ENCODE measurements at places on chromosomes 16 and 17.

DNA sequence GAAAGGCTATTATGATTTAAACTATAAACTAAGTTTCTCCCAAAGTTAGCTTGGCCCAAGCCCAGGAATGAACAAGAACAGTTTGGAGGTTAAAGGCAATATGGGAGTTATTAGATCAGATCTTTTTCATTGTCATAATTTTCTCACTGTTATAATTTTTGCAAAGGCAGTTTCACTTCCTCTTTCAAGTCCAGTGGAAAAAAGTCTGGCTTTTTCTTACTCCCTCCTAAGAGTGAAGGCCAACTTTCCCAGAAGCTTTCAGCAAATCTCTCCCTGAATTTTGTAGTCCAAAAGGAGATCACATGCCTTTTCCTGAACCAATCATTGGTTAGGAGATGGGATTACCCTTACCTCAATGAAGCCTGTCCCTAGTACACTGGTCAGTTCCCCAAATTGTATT is 9.1 kb upstream of the BLMH start:
- DNase-seq: no peak

DNA sequence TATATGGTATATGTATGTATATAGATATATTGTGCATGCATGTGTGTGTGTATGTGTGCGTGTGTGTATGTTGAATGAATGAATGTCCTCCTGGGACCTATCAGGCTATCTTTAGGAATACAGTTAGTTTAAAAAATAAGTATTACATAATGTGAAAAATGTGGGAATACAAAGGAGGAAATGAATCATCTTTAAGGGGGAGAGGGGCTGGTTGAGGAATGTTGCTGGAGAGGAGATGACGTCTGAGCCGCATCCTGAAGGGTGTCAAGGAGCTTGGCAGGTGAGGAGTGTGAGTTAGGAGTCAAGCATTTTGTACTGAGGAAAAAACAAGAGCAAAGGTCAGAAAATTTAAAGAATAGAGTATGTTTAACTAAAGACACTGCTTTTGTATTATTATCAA is 62.4 kb upstream of the NLK start:
- no peak for DNase-seq

GRCh38 chr17:14748036-14748710 is 447.3 kb downstream of the HS3ST3B1 start:
- no peak for DNase-seq

- no peak for DNase-seq
Measured at GRCh38 chr16:77332792-77333191, 102.0 kb downstream of the ADAMTS18 start.

GRCh38 chr17:35790841-35791240 is 4.6 kb downstream of the MMP28 start:
- DNase-seq: no peak

DNA sequence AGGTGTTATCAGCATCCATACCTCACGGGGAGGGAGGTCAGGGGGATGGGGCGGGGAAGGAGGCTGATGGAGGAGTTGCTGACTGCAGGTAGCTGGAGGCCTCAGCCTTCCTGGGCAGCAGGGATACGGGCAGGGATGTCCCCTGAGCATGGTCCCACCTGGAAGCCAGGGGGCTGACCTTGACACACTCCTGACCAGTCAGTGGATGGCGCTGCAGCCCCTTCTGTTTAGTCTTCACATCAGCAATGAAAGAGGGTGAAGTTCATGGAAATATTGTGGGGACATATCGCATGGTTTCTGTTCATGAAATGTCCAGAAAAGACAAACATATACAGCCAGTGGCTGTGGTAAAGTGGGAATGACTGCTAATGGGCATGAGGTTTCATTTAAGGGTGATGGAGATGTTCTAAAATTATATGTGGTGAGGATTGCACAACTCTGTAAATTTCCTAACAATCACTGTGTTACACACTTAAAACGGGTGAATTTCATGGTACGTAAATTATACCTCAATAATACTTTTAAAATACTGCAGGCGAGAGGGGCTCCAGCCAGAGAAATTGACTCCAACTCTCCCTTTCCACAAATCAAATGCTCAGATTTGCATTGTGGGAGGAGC is 489.6 kb downstream of the CDH13 start:
- no peak for DNase-seq

DNA sequence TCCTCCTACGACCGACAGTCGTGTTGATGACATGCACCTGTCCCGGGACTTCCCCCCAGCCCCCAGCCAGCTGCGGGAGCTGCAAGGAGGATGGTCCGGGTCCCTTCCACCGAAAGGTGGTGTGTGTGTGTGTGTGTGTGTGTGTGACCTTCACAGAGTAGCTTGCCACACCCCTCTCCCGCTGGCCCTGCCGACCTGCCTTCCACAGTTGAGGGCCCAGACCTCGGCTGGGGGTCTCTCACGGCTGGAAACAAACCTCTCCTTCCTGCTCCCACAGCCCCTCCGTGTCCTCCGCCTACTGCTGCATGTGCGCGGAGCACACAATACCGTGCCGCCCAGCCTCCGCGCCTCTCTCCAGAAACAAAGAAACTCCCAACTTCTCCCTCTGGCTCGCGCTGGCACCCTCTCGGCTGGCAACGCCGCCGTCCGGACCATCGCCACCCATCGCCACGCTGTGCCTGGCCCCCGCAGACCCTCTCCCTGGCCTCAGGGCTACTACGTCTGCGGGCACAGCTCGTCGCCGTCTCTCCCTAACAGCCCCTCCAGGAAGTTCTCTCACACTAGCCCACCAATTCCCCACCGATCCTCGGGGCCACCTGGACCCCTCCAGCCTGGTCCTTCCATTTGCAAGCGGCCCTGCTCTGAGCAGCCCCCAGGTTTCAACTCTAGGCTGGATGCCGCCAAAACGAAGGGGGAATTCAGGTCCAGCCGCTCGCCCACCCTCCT is 81.2 kb downstream of the TIMM22 start:
- no peak for DNase-seq

GRCh38 chr16:67184453-67184994 is 761 bp upstream of the MATCAP1 start:
- DNase-seq: no peak

GRCh38 chr17:4735876-4736651 is 3.6 kb upstream of the ZMYND15 start:
- DNase-seq: no peak

DNA sequence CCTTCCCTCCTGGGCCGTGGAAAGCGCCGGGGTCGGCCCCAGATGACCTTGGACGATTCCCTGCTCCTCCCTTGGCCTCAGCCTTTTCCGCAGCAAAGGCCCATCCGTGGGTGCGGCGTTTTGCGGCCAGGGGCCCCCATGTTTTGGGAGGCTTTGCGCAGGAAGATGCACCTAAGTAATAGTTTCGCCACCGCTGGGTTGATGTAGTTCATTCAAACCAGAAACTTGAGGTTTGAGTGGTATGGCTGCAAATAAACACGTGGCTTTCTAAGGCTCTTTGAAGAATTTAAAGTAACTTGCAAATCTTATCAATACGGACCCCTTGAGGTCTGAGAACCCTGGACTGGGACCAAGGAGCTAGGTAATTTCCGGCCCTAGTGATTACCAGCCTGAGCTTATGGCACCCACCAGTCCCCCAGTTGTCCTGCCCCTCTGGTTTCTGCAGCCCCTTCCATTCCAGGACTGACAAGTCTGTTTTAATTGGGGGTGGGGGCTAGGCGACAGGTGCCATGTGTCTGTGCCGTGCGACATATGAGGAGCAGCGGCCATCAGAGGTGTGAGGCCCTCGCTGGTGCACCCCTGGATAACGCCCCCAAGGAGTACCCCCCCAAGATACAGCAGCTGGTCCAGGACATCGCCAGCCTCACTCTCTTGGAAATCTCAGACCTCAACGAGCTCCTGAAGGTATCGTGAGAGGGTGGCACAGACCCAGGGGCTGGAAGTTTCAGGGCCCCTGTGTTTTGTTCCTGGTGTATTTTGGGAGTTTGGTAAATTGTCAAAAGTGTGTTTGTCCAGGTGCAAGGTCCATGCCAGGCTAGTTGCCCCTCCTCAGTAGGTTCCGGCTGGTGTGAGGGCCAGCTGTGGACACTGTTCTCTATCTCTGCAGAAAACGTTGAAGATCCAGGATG is 834 bp downstream of the MRPL12 start:
- no peak for DNase-seq

- DNase-seq: no peak
Measured at GRCh38 chr16:64657316-64658011, 464.4 kb downstream of the CDH11 start.

DNA sequence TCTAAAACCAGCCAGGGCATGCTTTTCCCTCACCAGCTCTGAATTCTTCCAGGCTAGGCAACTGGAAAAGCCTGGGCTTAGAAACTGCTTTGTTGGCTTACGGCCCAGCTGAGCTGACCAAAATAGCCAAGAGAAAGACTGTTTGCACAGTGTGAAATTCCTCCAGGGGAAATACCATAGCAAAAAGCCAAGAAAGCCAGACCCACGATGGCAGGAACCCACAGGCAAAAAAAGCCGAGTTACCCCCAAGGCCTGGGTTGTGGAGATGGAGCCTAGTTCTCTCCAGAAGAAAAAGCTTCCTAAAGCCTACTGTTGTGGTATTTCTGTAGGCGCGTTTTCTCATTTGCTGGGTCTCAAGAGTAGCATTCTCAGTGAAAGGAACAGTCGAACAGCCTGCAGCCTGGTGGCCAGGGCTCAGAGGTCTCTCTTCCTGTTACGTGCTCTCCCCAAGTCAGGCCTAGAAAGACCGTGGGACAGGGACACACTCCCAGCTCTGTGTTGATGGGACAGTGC is 9.2 kb downstream of the SP2 start:
- DNase-seq: no peak

DNA sequence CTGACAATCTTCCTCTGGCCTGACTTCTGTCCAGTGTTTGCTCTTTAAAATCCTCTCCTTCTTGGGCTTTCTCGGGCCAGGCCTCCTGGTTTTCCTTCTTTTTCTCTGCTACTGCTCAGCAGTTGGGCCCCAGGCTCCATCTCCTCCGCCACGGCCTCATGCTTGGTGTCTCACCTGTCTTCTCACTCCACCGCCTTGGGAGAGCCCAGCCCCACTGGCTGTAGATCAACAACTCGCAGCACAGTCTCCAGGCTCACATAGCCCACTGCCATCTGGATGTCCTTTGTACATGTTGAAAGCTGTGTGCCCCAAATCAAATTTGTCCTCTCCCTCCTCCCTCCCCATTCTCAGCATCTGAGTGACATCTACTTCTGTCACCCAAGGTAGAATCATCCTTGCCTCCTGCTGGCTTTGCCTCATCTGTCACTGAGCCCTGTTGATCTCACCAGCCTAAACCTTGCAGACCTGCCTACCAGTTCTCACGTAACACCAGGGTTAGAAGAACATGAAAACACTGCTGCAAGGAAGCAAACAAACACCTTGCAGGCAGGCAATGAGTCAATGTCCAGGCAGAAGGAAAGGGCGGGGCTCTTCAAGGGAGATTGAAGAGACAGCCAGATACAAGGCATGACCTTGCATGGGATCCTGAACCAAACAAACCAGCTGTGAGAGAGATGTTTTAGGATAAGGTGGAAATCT is 103.2 kb upstream of the SMURF2 start:
- DNase-seq: no peak

DNA sequence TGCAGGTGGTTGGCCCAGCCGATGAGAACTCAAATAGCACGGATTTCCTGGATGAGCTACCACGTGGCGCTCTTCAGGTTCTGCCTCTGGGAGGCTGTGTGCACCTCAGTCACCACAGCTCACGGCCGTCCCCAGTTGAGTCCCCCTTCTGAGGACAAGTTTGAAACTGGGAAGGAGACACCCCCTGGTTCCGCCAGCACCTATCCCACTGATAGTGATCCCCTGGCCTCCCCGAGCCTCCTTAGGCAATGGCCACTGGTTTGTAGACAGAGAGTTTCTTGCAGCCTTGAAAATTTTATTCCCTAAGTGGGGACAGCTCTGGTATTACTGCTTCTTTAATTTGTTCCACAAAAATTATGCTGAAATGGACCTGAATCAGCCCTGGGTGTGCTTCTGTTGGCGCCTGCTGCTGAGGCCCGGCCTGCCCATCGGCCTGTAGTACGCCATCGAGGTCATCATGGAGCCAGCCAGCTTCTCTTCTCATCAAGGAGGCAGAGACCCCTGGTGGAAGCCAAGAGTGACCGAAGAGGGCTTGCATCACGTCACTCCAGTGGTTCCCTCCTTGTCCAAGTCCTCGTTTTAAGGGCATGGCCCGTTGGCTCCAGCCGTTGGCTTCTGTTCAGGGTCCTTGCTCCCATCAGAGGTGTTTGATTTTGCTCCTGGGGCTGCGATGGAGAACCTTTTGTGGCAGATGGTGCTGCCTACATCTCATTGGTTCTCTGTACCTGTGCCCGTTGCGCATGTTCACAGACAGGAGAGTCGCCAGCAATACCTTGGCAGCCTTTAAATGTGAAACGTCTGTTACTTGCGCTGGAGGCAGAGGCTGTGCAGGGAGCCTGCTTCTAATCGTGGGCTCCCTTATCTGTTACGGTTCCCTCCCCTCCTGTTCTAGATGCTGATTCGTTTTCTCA is 9.3 kb downstream of the SMCR8 start:
- DNase-seq: no peak

DNA sequence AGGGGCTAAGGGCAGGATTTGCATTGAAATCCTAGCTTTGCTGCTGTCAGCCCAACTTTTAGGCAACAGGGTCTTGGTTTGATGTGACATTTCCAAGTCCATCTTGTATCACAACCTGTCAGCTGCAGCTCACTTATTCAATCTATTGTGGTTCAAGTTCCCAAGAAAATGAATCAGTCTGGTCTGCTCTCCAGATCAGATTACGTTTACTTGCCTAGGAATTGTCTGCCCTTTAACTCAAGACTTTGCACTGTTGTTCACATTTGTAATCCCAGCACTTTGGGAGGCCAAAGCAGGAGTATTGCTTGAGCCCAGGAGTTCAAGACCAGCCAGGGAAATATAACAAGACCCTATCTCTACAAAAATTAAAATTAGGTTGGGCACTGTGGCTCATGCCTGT is 10.0 kb downstream of the STX4 start:
- no peak for DNase-seq

DNA sequence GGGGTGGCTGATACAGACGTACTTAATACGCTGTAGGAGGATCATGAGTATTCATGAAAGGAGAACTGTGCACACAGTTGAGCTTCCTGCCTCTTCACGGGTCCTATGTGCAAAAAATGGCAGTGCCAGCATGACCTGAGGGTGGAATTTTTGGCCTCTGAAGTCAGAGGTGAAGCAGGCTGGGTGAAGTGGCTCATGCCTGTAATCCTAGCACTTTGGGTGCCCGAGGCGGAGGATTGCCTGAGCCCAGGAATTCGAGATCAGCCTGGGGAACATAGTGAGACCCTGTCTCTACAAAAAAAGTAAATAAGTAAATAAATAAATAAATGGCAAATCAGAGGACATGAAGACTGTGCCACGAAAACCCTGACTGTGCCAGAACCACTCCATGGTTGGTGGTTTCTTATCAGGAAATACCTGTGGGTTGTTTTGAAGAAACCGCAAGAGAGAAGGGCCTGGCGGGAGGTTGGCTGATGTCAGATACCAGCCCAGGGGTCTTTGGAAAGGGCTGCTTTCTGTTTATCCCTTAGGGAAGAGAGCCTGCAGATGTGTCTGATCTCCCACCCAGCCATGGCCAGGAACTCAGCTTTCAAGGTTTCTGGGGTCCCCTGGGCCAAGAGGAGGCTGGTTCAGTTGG is 3.4 kb downstream of the ASPSCR1 start:
- no peak for DNase-seq

- no peak for DNase-seq
Measured at GRCh38 chr17:17693253-17694168, 12.3 kb downstream of the RAI1 start.

GRCh38 chr17:27848931-27849330 is 44.2 kb downstream of the LYRM9 start:
- no peak for DNase-seq

GRCh38 chr16:69818891-69819545 is 56.9 kb downstream of the WWP2 start:
- no peak for DNase-seq

- DNase-seq: no peak
Measured at GRCh38 chr16:49755313-49755620, 100.6 kb downstream of the ZNF423 start.

- no peak for DNase-seq
Measured at GRCh38 chr16:26078716-26079355, 387.1 kb downstream of the HS3ST4 start.

Measured in stimulated activated CD4-positive, alpha-beta T cell treated with anti-CD3 and anti-CD28 coated beads, Interleukin-4, amount 100 ng/mL, for 48 hours (primary cell).